ENCODE measurements at places on chromosomes 6 and 20. TPM values are rescaled to one million over a fixed set of nuclear protein-coding genes. Genes with fewer than 3 reads are reported as not detected.

- no peak for ATAC-seq
Observed at GRCh38 chr6:170434117-170434820, 118.8 kb downstream of the PSMB1 start.

DNA sequence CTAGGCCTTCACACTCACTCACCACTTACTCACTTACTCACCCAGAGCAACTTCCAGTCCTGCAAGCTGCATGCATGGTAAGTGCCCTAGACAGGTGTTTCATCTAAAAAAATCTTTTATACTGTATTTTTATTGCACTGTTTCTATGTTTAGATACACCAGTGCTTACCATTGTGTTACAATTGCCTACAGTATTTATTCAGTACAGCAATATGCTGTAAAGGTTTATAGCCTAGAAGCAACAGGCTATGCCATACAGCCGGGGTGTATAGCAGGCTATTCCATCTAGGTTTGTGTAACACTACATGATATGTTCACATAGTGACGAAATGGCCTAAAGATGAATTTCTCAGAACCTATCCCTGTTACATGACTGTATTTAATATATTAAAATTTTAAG, 37.1 kb upstream of the KCNK5 start:
- ATAC-seq, result no peak

GRCh38 chr6:81105998-81106397, 646.5 kb downstream of the TENT5A start:
- no peak for ATAC-seq

DNA sequence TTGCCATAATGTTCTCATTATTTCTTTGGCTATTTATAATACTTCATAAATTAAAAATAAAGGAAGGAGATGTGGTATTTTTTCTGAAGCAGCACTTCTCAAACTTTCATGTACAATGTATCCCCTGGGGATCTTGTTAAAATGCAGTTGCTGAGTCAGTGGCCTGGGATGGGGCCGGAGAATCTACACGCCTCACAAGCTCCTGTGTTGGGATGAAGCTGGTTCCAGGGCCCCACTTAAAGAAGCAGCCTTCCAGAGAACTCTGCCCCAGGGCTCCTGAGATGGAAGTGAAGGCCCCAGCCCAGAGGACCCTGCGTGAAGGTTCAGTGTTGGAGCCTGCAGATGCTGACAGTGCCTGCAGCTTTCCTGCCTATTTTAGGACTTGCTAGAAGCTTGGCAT, 40.1 kb upstream of the SLC23A2 start:
- no peak for ATAC-seq

GRCh38 chr6:11665604-11666326, 112.8 kb downstream of the ADTRP start:
- ATAC-seq, result no peak

- no peak for ATAC-seq
Observed at GRCh38 chr20:54154439-54154838, 19.3 kb downstream of the CYP24A1 start.

DNA sequence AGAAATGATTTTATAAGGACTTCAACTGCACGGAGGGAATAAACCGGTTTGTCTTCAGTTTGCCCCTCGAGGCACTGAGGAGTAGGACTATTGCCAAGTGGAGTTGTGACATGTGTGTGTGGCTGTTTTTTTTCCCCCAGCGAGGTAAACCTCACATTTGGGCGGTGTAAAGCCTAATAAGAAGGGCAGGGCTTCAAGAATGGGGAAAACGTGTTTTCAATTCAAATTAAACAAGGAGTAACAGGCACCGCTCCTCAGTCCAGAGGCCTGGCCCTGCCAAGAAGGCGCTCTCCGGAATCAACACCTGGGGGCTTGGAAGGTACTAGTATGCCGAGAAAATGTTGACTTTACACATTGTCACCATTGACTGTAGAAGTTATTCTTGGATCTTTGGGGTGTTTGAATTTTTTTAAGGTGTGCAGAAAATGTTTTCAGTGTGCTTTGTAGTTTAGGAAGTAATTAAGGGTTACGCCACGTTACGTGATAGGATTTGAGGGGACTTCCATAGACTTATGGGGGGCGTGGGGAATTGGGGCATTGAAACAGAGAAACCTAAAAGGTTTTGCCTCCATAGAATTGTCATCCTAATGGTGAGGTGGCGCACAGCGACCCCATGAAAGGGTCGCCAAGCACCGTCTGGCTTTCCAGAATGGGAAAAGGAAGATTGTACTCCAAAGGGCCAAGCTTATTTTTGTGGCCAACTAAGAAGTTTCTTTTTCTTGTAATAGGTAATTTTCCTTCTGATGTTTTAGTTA, 791 bp downstream of the ADGRG6 start:
- ATAC-seq, result no peak

DNA sequence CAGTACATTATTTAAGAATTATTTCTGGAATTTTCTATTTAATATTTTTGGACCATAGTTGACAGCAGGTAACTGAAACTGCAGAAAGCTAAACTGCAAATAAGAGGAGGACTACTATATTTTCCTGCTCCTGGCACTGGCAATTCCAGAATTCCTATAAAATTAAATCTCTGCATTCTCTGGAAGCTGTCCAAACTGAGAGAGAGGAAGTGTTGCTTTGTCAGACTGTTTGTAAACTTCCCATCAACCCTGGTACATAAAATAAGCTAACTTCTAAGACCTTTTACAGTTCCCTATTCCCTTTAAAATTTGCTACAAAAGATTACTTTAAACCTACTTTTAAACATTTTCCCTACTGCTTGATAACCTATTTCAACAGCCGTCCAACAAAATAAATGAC, 196.1 kb upstream of the RUNX2 start:
- ATAC-seq, result no peak

DNA sequence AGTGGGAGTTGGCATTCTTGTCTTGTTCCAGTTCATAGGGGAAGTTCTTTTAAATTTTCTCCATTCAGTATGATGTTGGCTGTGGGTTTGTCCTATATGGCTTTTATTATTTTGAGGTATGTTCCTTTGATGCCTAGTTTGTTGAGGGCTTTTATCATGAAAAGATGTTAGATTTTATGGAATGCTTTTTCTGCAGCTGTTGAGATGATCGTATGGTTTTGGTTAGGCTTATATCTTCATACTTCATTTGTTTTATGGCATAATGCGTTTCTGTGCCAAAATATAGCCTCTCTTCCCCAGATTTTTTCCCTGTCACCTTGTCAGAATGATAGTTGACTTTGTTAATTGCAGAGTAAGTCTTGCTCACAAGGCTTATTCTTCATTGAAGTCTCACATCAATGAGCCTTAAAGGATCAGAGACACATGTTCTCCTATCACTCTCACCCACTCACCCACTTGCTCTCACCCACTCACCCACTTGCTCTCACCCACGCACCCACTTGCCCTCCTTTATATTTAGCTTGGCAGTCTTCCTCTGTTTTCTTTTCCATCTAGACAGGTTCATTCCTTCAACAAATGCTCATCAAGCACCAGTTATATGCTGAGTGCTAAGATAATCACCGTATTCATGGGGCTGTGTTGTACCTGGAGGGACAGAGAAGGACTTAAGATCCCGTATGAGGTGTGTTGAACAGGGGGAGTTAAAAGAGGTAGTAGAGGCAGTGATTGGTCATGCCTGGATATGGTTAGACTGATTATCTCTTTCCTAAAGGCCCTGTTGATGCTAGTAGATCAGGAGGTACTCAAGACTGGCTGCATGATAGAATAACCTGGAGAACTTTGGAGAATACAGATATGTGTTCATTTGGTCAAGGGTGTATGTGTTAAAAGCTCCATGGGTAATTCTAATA, 19.3 kb downstream of the UST start:
- ATAC-seq, result no peak

The WFDC12 gene
- total RNA-seq, result not detected

The EMILIN3 gene
- 1.9 TPM for total RNA-seq

The CEP162 gene
- 5.2 TPM for total RNA-seq

The CST5 gene
- not detected for total RNA-seq

The ABCC10 gene
- total RNA-seq, result 22.2 TPM

GRCh38 chr6:31780507-31781243, 3.5 kb upstream of the VWA7 start:
- ATAC-seq, result no peak

GRCh38 chr6:144314003-144314485, 28.9 kb downstream of the UTRN start:
- ATAC-seq, result no peak

GRCh38 chr6:50062051-50062450, 12.3 kb upstream of the DEFB112 start:
- ATAC-seq, result no peak

DNA sequence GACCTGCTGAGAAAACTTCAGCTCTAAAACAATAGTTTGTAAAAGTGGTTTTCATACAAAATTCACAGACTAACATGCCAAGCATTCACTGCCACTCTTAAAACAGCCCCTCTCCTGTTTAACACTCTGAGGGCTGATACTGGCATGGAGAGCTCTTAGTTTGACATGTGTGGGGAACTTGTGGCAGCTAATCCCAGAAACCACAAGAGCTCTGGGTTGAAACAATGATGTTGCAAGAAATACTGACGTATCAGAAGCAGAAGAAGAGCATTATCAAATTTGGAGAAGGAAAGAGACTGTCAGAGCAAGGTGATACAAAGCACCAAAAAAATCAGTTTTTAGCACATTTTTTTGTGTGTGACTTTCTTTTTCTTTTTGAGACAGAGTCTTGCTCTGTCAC, 5.1 kb downstream of the BEND3 start:
- no peak for ATAC-seq

- ATAC-seq, result no peak
Observed at GRCh38 chr6:121619987-121620740, 184.7 kb downstream of the GJA1 start.

- ATAC-seq, result no peak
Observed at GRCh38 chr20:4153251-4153650, 137.9 kb upstream of the RNF24 start.

DNA sequence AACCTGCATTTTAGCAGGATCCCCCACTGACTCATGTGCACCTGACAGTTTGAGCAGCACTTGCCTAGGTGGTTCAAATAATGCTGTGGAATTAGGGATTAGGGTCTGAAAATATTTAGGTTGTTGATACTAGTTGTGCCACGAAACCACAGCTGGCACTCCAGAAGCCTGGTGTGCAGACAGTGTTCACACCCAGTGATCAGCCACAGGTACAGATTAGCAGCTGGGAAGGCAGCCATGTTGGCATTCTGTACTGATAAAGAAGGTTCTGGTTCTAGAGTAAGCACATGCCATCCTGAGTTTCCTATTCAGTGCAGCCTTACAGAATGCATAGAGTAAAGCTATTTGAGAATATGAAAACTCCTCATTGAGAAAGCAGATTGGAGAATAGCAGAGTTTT, 30.1 kb downstream of the TMEM74B start:
- no peak for ATAC-seq

DNA sequence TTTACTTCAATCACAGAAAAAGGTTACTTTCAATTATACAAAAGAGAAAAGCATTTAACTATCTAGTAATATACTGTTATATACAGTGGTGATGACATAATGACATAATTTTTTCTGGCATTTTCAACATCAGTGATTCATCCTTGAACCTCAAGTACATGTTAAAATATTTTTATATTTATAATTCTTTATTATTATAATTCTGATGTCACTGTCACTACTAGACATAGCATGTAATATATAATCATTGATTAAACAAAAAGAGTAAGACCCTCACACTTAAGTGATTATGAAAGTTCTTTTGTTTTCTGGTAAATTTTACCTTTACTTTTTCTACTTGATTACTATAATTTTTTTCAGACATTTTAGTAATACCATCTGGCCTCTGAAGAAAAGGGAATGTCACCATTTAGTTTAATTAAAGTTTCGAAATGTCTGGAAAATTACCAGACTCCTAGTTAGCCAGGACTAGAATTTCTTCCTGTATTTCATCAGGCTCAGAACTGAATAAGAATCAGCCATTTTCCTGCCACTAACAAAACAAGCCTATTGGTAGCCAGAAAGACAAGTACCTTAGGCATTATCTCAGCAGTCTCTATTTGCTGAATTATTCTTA, 71.5 kb downstream of the FILIP1 start:
- ATAC-seq, result no peak

Measured in motor neuron (in vitro differentiated cells).